IPS-NIHi11 (cell line): ENCODE measurements at places on chromosomes 16 and 17.

GRCh38 chr17:75670868-75671267 is 3.7 kb downstream of the SAP30BP start:
- DNase-seq = no peak

DNA sequence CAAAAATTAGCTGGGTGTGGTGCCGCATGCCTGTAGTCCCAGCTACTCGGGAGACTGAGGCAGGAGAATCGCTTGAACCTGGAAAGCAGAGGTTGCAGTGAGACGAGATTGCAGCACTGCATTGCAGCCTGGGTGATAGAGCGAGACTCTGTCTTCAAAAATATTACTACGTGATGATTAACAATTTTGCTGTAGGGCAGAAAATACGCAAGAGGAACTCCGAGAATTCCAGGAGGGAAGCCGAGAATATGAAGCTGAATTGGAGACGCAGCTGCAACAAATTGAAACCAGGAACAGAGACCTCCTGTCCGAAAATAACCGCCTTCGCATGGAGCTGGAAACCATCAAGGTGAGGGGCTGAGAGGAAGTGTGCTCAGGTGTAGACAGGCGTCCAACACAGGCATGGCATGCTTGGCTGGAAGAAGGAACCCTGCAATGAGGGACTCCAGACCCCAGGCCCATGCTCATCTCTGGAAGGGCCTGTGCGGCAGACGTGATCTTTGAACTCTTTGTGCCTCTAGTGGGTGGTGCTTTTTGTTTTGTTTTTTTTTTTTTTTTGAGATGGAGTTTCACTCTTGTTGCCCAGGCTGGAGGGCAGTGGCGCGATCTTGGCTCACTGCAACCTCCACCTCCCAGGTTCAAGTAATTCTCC is 17.2 kb downstream of the NDE1 start:
- no peak for DNase-seq

GRCh38 chr16:56108724-56109123 is 82.6 kb upstream of the GNAO1 start:
- no peak for DNase-seq

- peak; percentile 93 for DNase-seq
Observed at GRCh38 chr17:48678141-48678971, 44.0 kb downstream of the PRAC1 start.

- DNase-seq = no peak
Observed at GRCh38 chr17:55462711-55463110, 41.1 kb upstream of the MMD start.

DNA sequence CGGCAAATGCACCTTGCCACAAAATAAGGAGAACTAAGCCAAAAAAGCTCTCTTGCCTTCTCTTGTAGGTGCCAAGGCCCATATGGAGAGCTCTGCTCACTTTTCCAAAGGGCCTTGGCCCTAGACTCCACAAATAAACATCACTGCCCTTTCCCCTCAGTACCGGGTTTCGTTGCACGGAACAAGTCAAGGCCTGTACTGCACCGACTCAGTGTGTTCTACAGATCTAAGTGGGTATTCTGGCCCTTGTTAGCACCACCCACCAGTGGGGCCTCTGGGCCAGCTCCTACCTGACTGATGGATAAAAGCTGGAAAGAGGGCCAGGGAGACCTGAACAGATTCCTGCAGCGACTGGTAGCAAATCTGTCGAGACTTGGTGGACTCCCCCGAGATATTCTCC is 43.7 kb upstream of the GSG1L start:
- no peak for DNase-seq

DNA sequence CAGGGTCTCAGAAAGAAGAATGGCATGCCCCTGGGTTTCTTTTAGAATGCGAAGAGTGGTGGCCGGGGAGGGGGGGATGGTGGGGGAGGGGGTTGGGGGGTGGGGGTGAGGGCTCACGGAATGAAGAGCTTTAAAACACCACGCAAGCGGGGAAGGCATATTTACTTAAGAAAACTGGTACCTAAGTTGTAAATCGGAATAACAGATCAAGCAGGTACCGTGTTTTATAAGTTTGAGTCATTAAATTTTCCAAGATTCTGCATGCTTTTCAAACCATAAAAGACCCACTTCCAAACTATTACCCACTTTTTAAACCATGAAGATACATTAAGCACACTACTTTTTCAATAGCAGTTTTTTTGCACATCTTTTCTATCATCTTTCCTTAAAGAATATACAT is 130.2 kb downstream of the STX8 start:
- DNase-seq = peak; percentile 34
